ENCODE measurements at places on chromosomes 12 and 14.

- no peak for DNase-seq
Measured at GRCh38 chr12:124995200-124995961, 1.9 kb downstream of the BRI3BP start.

DNA sequence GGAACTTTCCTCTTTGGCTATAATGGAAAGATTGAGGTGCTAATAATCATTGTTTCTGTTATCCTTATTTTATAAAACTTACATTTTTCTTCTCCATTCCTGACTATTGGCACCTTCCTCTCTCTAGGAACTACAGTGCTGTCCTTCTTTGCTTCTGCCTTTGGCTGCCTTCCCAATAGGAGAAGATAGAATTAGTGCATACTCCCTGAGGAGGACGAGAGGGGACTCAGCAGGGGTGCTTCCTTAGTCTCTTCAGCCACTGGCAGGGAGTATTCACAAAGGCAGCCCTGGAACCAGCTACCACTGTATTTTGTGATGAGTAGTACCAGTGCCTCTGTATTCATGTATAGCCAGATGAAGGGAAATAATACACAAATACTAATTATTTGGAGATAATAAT, 208.5 kb downstream of the FOXG1 start:
- no peak for DNase-seq

DNA sequence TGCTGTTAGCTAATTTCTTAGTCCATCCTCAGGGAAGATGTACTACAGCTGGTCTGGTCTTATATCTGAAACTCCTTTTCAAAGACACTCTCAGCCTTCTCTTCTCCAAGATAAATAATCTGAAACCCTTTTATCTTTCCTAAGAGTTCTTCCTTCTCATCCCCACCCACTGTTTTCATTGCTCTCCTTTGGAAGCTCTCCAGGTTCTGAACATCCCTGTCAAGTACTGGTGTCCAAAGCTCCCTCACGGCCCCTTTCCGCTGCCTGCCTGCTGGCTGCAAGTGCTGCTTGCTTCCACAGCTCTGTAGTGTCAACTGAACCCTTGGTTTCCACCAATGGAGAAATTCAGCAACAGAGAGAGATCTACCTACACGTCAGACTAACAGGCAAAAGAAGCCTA, 6.6 kb upstream of the SLC6A13 start:
- DNase-seq, result no peak

DNA sequence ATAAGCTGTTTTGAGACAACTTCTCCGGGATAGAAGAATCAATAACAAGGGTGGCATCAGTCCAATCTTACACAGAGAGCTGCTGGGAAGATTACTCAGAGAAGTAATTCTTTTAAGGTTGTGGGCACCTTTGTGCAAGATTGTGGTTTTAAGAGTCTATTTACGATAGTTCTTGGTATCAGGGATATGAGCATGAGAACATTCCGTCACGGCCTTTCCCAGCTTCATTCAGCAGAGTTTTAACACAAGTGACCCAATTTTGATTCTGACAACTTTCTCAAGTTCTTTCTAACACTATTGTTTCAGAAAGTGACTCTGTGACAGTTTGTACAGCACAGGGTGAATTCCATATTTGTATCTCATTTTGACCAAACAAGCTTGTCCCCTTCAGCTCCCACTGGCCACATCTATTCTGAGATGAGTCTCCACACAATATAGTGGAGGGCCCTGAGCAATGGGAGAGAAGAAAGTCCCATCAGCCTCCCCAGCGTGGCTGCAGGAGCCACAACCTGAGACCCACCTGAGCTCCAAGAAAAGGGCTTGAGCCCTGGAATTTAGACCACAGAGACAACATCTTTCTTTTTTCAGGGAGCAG, 869.2 kb downstream of the TMEM121 start:
- no peak for DNase-seq

DNA sequence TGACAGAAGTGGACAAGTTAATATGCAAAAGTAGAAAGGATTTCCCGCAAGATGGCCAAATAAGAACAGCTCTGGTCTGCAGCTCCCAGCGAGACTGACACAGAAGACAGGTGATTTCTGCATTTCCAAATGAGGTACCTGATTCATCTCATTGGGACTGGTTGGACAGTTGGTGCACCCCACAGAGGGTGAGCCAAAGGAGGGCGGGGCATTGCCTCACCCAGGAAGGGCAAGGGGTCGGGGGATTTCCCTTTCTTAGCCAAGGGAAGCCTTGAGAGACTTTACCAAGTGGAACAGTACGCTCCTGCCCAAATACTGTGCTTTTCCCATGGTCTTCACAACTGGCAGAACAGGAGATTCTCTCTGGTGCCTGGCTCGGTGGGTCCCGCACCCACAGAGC, 191.3 kb downstream of the ALG10B start:
- no peak for DNase-seq

- DNase-seq, result no peak
Measured at GRCh38 chr12:5072311-5072710, 28.6 kb downstream of the KCNA5 start.

- DNase-seq, result no peak
Measured at GRCh38 chr12:5242440-5242839, 189.5 kb upstream of the NTF3 start.

All from stimulated activated CD8-positive, alpha-beta memory T cell treated with anti-CD3 and anti-CD28 coated beads, Interleukin-4, amount 100 ng/mL, for 24 hours (primary cell).